ENCODE measurements at places on chromosomes 4 and X. TPM values are rescaled to one million over a fixed set of nuclear protein-coding genes. Genes with fewer than 3 reads are reported as not detected.

PFKFB1 gene
- total RNA-seq = 0.27 TPM

ARR3 gene
- not detected for total RNA-seq

GNRHR gene
- not detected for total RNA-seq

SUPT20HL1 gene
- not detected for total RNA-seq

WDFY3 gene
- total RNA-seq = 125 TPM

All from lower lobe of right lung (tissue), 2 donors.